ENCODE measurements at places on chromosomes 3 and 15. TPM values are rescaled to one million over a fixed set of nuclear protein-coding genes. Genes with fewer than 3 reads are reported as not detected.

DNA sequence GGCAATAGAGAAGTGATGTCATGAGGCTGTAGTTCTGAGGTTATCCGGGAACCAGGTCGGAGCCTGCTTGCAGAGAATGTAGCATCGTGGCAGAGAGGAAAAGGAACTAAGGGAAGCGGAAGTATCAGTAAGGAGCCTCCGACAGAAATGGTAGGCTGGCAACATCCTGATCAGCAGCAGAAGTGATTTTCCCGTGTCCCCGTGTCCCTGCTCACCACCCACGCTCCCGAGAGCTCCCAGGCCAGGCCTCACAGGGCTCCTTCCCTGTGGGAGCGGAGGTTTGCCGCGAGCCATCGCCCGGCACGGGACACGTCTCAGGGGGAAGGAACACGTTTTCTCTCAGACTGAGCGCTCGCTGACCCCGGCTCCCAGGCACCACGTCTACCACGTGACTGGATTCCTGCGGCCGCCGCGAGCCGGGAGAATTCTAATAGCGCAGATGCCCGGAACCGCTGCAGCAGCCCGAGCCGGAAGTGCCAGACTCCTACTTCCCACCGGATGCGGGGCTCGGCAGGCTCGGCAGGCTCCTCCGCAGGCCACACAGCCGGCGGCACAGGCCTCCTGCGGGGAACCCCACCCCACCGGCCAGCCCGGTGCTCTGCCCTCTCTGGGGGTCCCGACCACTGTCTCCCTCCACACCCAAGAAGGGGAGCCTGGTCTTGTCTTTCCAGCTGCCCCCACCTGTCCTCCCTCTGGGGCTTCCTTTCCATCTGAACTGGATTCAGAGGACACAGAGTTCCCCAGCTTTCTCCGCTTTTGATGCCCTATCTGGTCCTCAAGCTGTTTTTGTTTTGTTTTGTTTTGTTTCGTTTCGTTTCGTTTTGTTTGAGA, 99.3 kb downstream of the BDH1 start:
- peak; percentile 39 for DNase-seq

GRCh38 chr15:96406291-96406690, 75.8 kb downstream of the NR2F2 start:
- no peak for DNase-seq

Gene ABCC5
- total RNA-seq, result 19.0 TPM

- DNase-seq, result no peak
These were observed 13.0 kb downstream of the PLD1 start for GRCh38 chr3:171797265-171797679.

DNA sequence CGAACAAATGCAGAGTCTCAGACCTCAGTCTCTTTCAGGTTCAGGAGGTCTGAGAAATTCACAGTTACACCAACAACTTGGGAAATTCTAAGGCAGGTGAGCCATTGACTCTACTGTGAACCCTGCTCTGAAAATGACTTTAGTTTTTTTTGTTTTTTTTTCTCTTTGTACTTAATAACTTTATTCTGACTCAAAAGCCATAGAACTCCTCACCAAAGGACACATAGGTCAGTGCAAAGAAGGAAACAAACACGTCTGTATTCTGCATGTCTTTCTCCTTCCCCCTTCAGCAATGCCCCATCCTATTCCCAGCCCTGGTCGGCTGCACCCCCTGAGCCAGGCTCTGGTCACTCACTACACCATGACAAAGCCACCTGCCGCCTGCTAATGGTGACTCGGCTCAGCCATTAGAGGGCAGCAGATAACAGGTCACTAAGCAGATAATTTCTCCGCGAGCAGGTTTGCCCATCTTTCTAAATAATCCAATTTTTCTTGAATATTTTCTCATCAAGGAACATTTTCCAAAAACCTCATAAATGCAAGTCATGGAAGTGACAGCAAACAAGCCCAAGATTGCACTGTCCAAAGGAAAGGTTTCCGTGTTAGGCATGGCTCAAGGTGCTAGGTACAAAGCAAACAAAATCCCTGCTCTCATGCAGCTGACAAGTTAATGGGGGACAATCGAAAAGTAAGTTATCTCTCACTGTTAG, 37.7 kb downstream of the TM4SF4 start:
- DNase-seq, result peak; percentile 21

Gene CHRNA7
- not detected for total RNA-seq

GRCh38 chr3:178244733-178245709, 291.2 kb upstream of the KCNMB2 start:
- DNase-seq, result no peak

DNA sequence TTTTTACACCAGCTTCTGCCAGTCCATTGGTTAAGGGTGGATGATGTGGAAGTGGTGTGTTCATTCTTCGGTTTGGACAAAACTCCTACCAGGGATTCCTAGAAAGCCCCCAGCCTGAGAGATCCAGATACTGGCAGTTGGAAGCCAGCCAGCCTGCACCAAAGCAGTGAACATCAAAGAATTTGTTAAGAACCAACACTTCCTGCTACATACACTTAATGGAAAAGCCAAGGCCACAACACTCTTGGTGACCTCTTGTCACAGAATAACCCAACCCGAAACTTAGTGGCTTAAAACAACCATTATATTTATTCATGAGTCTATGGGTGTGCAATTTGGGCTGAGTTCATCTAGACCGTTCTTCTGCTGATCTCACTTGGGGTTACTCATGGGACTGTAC, 42.9 kb upstream of the ADAMTS9 start:
- no peak for DNase-seq

Gene MEX3B
- 0.99 TPM for total RNA-seq

Gene MORC1
- total RNA-seq, result not detected

DNA sequence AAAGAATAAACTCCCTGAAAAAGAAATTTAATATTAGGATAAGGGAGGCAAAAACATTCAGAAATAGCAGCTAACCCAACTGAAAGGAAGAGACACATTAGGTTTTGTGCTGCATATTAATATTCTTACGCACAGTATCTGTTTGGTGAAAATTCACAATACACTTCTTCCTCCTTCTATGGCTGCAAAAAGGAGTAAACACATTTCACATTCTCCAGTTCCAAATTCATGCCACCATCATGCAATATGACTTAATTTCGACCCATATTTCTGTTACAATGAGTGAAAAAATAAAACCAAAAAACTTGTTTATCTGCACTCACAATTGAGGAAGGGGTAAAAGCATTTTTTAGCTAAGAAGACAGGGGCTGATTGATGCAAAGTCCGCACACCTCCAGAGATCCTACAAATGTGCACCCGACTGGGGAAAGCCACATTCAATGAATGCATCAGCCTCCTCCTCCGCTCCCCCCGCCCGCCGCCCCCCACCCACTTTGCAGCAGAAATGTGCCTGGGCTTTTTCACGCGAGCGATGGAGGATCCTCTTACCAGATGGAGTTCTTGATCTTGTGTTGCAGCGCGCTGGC, 1.0 kb downstream of the RFX7 start:
- no peak for DNase-seq

Gene PARP15
- total RNA-seq, result 40.9 TPM

Gene CCR8
- total RNA-seq, result 0.74 TPM

Gene GPR149
- total RNA-seq, result not detected

DNA sequence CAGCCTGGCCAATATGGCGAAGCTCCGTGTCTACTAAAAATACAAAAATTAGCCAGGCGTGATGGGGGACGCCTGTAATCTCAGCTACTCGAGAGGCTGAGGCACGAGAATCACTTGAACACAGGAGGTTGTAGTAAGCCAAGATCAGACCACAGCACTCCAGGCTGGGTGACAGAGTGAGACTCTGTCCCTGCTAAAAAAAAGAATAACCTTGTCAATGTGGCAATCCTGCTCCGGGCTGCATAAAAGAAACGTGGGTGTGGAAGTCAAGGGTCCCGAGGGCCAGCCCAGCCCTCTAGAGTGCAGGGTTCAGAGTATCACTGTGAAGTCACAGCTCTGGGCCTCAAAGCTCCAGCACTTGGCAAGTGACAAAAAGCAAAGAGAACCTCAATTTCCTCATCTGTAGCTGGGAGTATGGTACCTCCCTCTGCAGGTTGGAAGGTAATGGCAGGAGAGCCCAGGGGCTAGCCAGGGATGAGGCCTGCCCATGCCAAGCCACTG, 73.5 kb upstream of the IQSEC1 start:
- DNase-seq, result no peak

DNA sequence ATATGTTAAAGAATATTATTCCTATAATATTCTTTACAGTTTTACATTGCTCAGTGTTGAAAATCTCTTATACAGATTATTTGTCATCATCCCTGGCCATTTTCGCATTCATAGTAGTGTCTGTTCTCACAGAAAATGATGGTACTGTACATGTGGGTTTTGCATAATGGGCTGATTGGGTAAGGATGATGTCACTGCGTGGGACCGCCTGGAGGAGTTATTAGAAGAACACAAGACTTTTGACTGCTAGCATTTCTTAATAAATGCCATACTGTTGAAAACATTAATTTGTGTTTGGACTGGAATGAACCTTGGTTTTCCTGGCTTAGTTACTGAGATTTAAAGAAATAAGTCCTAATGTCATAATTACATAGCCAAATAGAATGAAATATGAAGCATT, 20.3 kb downstream of the LRCH3 start:
- DNase-seq, result no peak

GRCh38 chr3:185717121-185717520, 107.7 kb downstream of the IGF2BP2 start:
- no peak for DNase-seq

Gene FGF7
- not detected for total RNA-seq

Gene LTK
- total RNA-seq, result 1.1 TPM

DNA sequence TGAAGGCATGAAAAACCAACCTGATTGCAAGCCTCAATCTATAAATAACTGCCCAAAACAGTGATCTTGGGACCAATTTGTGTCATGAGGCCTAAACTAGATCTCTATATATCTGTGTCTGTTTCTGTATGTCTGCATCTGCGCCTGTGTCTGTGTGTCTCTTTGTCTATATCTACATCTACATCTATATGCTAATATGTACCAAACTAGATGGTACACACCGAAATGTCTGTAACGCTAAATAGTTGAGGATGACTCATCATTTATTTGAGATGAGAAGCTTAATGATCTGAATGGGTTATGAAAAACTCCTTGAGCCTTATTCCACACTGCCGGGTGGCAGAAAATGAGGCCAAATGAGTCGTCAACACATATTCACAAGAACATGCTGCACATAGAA, 982.3 kb downstream of the ROBO2 start:
- DNase-seq, result no peak

DNA sequence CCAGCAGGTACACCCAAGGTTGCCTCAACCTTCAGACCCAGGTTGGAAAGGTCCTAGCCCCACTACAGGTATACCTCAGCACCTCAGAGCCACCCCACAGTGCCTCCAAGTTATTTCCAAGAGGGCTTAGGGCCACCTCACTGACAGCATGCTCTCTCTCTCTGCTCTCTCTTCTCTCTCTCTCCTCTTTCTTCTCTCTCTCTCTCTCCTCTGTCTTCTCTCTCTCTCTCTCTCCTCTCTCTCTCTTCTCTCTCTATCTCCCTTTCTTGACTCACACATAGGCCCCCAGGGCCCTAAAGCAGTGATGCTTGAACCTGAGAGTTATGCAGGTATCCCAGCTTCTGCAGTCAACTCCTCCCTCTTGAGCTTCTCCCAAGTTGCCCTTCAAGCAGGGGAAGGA, 4.2 kb downstream of the CAV3 start:
- DNase-seq, result no peak

GRCh38 chr3:17040990-17041377, 156.2 kb downstream of the PLCL2 start:
- no peak for DNase-seq

Gene TNFSF10
- total RNA-seq, result 97.9 TPM

- DNase-seq, result no peak
These were observed 2.1 kb downstream of the RTP2 start for GRCh38 chr3:187700249-187700648.

Gene SLC24A5
- not detected for total RNA-seq

DNA sequence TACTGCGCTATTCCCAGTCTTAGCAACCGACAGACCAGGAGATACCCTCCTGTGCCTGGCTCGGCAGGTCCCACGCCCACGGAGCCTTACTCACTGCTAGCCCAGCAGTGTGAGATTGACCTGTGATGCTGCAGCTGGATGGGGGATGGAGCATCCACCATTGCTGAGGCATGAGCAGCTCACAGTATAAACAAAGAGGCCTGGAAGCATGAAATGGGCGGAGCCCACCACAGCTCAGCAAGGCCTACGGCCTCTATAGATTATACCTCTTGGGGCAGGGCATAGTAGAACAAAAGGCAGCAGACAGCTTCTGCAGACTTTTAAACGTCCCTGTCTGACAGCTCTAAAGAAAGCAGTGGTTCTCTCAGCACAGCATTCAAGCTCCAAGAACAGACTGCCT, 160.3 kb downstream of the ANXA2 start:
- DNase-seq, result no peak

Gene PPIP5K1
- total RNA-seq, result 24.3 TPM

GRCh38 chr15:67542420-67543347, at the start of gene MAP2K5:
MAP2K5 (plus strand) TSS chr15:67542703; CDS start chr15:67543336, 633 bp downstream.
- DNase-seq, result peak; percentile 87

- no peak for DNase-seq
These were observed 353.1 kb downstream of the MECOM start for GRCh38 chr3:169310184-169310939.

DNA sequence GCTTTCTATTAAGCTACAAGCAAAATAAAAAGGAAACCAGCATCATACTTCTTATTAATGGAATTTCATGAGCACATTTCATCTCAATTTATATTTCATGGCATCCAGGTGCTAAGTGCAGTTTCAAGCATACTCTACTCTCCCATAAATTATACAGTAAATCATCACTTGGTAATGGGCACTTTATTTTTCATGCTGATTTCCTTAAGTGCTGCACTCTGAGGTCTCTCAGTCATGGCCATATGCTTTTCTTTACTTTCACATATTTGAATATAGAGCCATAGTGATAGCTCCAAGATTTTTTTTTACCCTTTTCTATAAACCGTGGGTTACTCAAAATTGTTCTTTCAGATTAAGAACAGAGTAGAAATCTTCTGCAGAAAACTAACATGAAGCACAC, 1505.7 kb upstream of the CADM2 start:
- DNase-seq, result no peak

Gene SHC4
- 0.46 TPM for total RNA-seq

Gene MESP1
- 1.1 TPM for total RNA-seq

DNA sequence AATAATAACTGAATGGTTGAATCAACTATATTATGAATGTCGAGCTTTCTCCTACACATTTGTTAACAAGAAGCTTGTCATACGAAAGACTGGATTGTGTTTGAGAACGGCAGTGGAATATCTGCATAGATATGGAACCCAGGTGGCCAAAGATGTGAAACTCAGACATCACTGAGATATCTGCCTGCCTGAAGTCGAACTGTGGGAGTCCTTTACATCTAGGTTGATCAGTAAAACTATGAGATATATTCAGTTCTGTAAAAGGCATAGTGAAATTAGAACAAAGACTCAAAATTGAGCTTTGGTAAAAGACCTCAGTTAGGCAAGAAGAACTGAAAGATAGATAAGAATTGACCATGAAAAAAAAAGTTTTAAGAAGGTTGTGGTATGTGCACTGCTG, 41.5 kb upstream of the TOP2B start:
- DNase-seq, result no peak

DNA sequence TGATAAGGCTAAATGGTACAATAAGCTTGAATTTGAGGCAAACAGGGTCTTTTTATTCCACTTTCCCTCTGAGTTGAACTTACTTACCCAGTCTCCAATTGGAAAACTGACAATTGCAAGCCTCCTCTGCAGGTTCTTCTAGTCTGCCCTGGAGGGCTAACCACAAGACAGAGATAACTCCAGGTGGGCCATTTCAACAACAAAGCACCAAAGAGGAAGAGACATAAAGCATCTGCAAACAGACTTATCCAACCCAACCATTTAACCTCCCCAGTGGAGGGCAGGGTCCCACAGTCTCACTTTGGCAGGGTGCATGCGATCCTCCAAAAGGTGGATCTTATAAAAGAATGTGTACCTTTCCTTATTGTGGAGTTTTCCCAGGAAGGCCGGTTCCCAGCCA, 525.8 kb downstream of the DIPK2A start:
- no peak for DNase-seq

Gene DGKG
- not detected for total RNA-seq
